ENCODE measurements at places on chromosomes 6 and 20.

- no peak for DNase-seq
Measured at GRCh38 chr6:108556866-108557493, 3.7 kb upstream of the FOXO3 start.

DNA sequence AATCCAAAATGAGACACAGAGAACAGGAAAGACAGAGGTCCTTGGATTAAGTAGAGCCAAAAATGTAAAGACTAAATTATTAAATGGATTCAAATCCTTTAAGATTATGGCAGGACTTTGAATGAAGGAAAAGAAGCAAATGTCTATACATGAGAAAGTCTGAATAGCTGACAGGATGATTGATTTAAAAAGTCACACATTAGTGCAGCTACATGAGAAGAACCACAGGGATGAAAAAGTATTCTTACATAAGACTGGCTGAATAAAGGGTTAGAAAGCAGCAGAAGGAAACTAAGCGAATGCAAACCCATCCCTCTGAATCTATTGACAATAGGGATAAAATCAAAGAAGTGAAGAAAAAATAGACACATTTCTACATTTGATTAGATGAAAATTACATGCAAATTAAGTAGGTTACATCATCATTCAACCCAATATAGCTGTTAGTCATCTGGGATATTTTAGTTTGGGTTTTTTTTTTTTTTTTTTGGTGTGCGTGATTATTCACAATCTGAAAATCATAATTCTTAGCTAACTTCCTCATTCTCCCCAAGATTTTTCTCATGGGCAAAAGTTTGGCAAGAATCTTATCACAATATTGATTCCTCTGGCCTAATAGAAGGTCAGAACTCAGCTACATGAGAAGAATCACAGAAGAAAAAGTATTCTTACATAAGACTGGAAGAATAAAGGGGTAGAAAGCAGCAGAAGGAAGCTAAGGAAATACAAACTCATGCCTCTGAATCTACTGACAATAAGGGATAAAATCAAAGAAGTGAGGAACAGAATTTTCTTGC, 845.4 kb downstream of the HACE1 start:
- DNase-seq = no peak

- no peak for DNase-seq
Measured at GRCh38 chr20:57491373-57491772, 33.6 kb downstream of the CTCFL start.

- DNase-seq = no peak
Measured at GRCh38 chr20:61930776-61931475, 134.8 kb downstream of the TAF4 start.

- no peak for DNase-seq
Measured at GRCh38 chr20:29410806-29411457, 1846.5 kb upstream of the DEFB115 start.

DNA sequence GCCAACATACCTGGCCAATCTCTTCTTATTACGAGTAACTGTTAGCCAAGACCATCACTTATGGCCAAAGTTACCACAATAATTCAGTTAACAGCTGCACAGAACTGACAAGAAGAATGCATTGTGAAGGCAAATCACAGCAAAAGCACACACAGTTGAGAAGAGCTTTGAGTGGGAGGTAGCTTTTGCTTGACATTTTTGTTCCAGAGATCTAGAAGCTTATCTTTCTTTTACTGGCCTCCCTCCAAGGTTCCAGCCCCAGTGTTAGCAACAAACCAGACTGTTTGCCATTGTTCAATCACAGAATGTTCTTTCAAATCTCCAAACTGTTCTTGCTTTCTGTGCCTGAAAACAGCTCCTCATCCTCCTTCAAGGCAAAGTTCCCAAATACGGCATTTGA, 35.9 kb upstream of the IRAK1BP1 start:
- no peak for DNase-seq

- no peak for DNase-seq
Measured at GRCh38 chr6:16503970-16504415, 257.3 kb downstream of the ATXN1 start.

Data from RCC 7860 (cell line).